ENCODE measurements at places on chromosomes 2 and 18.

GRCh38 chr18:57002627-57003026 is 144.3 kb upstream of the BOD1L2 start:
- DNase-seq = no peak

DNA sequence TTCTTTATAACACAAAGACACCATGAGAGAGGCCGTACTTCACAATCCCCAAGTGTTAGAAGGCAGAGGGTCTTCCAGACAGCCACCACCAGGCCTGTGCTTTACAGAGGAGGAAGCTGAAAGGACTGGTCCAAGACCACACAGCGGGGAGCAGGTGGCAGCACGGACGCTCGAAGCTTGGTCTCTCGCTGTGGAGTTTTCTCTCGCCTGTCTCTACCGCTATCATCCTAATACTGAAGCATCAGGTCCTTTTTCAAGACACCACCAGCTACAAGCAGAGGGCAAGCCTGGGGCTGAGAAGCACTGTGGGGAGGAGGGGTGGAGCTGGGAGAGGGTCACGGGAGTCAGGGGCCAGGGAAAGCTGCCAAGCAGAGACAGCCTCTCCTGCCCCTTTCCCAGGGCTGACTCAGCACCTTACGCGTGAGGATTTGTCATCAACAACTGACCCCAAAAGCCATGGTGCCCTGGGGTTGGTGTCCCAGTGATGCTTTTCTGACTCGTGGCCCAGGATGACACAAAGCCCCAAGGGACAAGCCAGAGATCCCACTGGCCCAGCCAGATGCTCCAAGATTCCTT is 31.9 kb upstream of the FOSL2 start:
- DNase-seq = no peak

GRCh38 chr2:13572466-13572865 is 855.7 kb downstream of the TRIB2 start:
- DNase-seq = no peak

DNA sequence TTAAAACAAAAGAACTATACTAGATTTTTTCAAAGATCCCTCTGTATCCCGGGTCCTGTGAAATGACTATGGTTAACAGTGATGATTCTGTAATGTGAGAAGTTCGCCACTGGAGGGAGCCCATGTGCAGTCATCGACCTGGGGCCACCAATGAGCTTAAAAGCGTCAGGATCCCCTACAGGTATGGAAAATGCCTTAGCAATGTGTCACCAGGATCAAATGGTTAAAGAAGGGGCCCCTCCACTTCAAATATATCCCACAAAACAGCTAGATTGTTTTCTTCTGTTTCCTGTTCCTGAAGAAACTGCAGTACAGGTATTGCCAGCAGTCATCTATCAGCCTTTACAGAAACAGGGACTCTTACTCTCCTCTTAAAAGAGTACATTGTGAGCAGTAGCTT is 15.3 kb downstream of the CHRNA1 start:
- no peak for DNase-seq

- no peak for DNase-seq
Measured at GRCh38 chr18:77071711-77072292, 60.8 kb downstream of the MBP start.

DNA sequence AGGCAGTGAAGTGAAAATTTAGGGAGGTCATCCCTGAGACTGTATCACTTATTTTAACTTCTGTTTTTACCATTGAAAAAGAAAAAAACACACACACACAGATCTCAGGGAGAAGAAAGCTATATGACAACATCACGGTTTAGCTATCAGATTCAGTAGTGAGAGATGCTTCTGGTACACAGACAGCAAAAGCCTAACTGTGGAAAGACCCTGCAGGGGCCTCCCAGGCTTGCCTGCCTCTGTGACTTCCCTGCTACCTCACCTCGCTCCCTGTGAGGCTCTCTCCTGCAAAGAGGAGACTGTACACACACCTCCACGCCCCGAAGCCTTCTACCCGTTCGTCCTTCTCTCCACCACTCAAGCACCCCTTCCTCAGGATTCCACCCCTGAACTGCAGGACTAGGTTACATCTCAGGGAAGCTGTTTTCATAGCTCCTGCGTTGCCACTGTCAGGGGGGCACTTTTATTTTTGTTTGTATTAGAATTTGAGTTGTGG is 86.3 kb downstream of the EPB41L3 start:
- no peak for DNase-seq

DNA sequence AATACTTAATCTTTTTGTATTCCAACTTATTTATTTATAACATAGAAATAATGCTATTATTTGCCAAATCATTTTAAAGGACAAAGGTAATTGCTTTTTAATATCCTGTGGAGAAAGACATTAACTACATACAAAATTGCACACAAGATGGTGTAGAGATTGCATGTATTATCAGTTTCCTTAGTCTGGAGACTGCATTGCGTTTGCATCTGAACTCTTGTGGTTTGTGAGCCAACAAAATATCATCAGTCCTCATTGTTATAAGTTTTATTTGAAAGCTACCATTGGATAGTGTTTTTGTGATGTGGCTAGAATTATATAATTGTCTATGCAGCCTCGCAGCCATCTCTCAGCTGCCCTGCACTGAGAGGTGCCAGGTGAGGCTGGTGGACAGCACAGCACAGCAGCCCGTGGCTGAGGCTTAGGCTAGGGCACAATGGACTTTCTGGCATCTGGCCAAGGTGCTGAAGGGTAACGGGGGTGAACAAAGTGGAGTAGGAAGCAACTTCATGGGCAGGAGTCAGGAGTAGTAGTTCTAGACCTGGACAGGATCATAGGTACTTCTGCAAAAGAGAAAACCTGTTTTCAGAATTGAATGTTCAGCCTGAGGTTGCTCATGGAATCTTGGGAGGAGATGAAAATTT is 15.1 kb downstream of the RASGRP3 start:
- DNase-seq = no peak

DNA sequence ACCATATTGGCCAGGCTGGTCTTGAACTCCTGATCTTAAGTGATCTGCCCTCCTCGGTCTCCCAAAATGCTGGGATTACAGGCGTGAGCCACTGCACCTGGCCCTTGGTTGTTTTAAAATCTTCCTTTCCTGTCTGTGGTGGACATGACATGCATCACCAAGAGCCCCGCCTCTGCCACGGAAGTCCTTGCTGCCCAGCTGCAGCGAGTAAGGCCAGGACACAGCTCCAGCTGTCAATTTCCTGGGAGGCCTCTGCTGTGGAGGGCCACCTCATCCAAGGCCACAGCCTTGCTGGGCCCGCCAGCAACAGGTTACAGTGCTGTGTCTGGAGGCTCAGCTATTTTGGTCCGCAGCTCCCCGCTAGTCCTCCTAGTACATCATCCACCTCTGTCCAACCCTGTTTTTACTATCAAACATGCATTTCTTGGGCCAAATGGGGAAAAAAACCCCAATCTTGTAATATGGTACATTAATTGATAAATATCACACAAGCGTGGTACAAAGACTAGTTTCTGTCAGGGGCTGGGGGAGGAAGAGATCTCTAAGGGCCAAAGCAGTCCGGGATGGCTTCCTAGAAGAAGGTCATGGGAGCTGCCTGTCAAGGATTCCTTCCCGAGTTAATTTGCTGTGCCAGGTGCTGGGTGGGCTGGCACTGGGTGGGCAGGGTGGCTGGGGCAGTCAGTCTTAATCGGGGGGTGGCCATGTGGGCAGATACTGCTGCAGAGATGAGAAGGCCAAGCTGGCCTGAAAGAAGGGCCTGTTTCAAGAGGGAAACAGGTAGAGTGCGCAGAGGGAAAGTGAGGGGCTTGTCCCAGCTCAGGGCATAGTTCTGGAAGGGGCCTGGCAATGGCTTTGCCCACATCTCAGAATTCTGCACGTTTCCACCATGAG is 100.5 kb downstream of the INHBB start:
- DNase-seq = no peak

DNA sequence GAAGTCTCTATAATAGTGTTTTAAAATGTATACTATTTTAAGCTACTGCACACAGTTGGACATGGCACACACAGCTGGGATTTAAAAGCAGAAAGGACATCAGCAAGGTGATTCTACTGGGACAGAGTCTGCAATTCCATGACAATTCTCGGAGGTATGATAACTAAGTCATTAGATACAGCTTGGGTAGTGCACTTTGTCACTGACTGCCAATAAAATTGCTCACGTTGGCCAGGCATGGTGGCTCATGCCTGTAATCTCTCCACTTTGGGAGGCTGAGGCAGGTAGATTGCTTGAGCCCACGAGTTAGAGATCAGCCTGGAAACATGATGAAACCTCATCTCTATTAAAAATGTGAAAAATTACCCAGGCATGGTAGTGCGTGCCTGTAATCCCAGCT is 134.1 kb upstream of the SATB2 start:
- DNase-seq = no peak

GRCh38 chr2:657766-658165 is 19.4 kb downstream of the TMEM18 start:
- DNase-seq = no peak

Data from GM12891 (cell line).